Thyroid gland (tissue), 4 donors: ENCODE measurements at places on chromosomes 5 and 9. TPM values are rescaled to one million over a fixed set of nuclear protein-coding genes. Genes with fewer than 3 reads are reported as not detected.

GRCh38 chr5:130710596-130710995 lies 454.5 kb downstream of the HINT1 start:
- no peaks in the 10 kb centered on the region for H3K4me1 ChIP-seq
- H3K4me3 ChIP-seq, result no peak overlapping the region
- no peak overlapping the region for H3K27ac ChIP-seq

DNA sequence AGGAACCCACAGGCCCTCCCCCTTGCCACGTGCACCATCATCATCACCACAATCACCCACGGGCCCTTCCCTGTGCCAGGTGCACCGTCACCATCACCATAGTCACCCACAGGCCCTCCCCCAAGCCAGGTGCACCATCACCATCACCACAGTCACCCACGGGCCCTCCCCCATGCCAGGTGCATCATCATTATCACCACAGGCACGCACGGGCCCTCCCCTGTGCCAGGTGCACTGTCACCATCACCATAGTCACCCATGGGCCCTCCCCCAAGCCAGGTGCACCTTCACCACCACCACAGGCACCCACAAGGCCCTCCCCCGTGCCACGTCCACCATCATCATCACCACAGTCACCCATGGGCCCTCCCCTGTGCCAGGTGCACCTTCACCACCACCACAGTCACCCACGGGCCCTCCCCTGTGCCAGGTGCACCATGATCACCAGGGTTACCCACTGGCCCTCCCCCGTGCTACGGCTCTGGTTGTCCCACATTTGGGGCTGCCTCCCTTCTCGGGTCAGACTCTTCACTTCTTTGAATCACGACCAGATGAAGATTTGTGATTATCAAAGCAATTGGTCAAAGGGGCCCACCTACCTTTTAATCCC lies 69.1 kb upstream of the OLFM1 start:
- no peak overlapping the region for H3K4me3 ChIP-seq

DNA sequence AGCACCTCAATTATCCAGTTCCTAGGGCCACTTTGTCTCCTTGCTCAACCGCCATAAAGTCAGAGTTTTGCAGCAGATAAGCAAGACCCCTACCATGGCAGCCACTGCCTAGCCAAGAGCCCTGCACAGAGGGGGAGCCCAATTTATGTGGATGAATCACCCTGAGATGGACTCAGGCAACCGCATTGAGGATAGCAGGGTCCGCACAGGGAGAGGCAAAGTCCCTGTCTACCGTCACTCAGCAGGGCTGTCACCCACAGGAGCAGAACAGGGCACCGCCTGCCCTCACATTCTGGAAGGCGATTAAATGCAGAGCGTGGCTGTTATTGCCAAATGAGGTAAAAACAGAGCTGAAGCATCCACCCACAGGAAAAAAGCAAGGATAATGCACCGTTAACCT lies 1.7 kb downstream of the FBP2 start:
- no peaks in the 10 kb centered on the region for H3K36me3 ChIP-seq
- no peak overlapping the region for H3K4me3 ChIP-seq
- no peak overlapping the region for H3K27ac ChIP-seq
- H3K27me3 ChIP-seq, result no peaks in the 10 kb centered on the region
- no peak for DNase-seq

DNA sequence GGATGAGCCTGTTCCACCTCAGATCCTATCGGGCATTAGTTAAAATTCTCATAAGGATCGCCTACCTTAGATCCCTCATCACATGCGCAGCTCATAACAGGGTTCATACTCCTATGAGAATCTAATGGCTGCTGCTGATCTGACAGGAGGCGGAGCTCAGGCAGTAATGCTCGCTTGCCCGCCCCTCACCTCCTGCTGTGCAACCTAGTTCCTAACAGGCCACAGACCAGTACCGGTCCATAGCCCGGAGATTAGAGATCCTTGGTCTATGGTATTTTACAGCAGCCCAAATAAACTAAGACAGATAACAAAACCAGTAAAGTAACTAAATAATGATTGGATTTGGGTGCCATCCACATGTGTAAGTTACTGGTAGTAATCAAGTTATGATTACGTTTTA lies 17.5 kb downstream of the GOLPH3 start:
- H3K4me1 ChIP-seq, result peaks cover 29% of the 10 kb centered on the region
- no peak overlapping the region for H3K27ac ChIP-seq
- no peak overlapping the region for H3K4me3 ChIP-seq

Gene FOXD4L4
- 0.63 TPM for total RNA-seq

Gene GGTA1
- 5.8 TPM for total RNA-seq

Gene NIPSNAP3A
- total RNA-seq, result 38.2 TPM

Gene MEIKIN
- total RNA-seq, result not detected
